Large intestine (tissue), 12 donors: ENCODE measurements at places on chromosomes 5 and 9. TPM values are rescaled to one million over a fixed set of nuclear protein-coding genes. Genes with fewer than 3 reads are reported as not detected.

DNA sequence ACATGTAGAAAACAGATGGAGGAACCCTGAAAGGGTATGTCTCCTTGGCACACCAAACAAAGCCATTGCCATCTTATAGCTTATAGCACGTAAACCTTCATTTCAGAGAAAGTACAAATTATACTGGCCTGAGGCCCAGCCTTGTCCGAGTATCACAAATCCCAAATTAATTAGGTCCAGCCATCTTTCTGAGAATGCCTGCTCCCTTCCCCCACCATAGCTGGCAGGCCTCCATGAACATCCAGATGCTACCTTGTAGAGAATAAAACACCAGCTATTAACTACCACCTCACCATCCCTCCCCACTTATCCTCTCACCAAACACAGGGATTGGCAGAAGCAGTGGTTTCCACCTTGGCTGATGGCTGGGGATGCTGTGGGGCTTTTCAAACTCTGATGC, 224.0 kb downstream of the SPOCK1 start:
- no peak overlapping the region for H3K27ac ChIP-seq
- DNase-seq: no peak
- H3K27me3 ChIP-seq: no peaks in the 10 kb centered on the region
- peaks cover 23% of the 10 kb centered on the region for H3K4me1 ChIP-seq
- H3K4me3 ChIP-seq: no peak overlapping the region

DNA sequence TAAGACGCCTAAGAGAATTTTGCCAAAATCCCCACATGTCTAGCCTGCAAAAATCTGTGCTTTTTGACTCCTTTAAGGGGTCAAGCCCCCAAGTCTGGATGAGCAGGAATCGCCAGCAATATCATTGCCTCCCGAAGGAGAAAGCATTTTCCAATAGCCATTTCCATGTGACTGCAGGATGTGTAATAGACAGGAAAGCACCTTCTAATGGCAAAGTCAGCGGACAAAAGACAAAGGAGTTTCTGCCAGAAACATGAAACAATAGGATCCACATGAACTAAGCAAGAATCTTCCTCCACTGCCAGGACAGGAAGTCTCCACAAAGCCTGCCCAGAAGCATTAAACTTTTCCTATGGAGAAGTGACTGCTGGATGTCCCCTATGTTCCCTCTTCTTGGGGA, 177.1 kb upstream of the PCSK5 start:
- no peaks in the 10 kb centered on the region for H3K27me3 ChIP-seq
- H3K4me3 ChIP-seq: no peak overlapping the region
- H3K4me1 ChIP-seq: no peaks in the 10 kb centered on the region
- no peak overlapping the region for H3K27ac ChIP-seq
- H3K36me3 ChIP-seq: no peaks in the 10 kb centered on the region

DNA sequence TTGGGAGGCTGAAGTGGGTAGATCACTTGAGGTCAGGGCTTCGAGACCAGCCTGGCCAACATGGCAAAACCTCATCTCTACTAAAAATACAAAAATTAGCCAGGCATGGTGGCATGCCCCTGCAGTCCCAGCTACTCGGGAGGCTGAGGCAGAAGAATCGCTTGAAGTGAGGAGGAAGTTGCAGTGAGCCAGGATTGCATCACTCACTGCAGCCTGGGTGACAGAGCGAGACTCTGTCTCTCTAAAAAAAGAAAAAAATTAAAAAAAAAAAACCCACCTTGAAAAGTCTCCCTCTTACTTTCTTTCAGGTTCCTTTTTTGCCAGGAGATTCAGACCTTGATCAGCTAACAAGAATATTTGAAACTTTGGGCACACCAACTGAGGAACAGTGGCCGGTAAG, 34.2 kb downstream of the CDK7 start:
- no peak overlapping the region for H3K27ac ChIP-seq
- H3K36me3 ChIP-seq: peaks cover 38% of the 10 kb centered on the region
- H3K27me3 ChIP-seq: no peaks in the 10 kb centered on the region
- H3K4me1 ChIP-seq: peaks cover 4% of the 10 kb centered on the region
- no peak overlapping the region for H3K4me3 ChIP-seq

GRCh38 chr9:81633952-81634854, 55.1 kb downstream of the TLE1 start:
- peak; percentile 94 for DNase-seq
- no peaks in the 10 kb centered on the region for H3K27me3 ChIP-seq
- peaks cover 23% of the 10 kb centered on the region for H3K4me1 ChIP-seq
- peaks cover 12% of the 10 kb centered on the region for H3K36me3 ChIP-seq

GRCh38 chr5:174555726-174556125, 168.7 kb upstream of the MSX2 start:
- no peaks in the 10 kb centered on the region for H3K4me1 ChIP-seq
- DNase-seq: no peak
- no peaks in the 10 kb centered on the region for H3K36me3 ChIP-seq

DNA sequence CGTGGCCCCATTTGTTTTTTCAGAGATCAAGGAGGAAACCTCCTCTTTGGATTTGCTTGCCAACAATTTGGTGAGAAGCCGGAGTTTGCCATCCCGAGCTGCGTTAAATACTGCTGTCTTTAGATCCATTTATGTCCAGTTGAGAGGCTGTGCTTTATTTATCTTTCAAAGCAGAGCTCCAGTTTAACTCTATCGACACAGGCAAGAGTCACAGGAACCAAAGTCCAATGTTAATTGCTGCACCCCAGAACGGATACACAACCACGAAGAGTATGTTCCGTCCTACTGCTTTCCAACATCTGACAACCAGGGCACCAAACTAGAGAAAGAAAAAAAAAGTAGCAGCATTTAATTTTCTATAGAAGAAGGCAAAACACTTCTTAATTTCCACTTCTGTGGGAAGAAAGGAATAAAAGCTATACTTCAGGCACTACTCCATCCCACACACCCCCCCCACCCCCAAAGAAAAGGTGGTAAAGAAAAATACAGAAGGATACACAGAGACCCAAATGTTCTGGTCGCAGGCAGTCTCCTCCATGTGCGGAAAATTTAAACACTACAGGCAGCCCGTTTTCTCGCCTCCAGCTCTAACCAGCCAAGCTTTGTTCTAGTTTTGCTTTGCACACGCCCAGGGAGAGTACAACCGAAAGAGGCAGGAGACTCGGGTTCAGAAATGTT, 1.1 kb downstream of the FEM1C start:
- H3K36me3 ChIP-seq: peaks cover 17% of the 10 kb centered on the region
- peak overlapping the region; percentile 89 for H3K4me3 ChIP-seq
- peak; percentile 88 for DNase-seq
- H3K27me3 ChIP-seq: no peaks in the 10 kb centered on the region
- H3K4me1 ChIP-seq: peaks cover 8% of the 10 kb centered on the region
- peak overlapping the region; percentile 99 for H3K27ac ChIP-seq

DNA sequence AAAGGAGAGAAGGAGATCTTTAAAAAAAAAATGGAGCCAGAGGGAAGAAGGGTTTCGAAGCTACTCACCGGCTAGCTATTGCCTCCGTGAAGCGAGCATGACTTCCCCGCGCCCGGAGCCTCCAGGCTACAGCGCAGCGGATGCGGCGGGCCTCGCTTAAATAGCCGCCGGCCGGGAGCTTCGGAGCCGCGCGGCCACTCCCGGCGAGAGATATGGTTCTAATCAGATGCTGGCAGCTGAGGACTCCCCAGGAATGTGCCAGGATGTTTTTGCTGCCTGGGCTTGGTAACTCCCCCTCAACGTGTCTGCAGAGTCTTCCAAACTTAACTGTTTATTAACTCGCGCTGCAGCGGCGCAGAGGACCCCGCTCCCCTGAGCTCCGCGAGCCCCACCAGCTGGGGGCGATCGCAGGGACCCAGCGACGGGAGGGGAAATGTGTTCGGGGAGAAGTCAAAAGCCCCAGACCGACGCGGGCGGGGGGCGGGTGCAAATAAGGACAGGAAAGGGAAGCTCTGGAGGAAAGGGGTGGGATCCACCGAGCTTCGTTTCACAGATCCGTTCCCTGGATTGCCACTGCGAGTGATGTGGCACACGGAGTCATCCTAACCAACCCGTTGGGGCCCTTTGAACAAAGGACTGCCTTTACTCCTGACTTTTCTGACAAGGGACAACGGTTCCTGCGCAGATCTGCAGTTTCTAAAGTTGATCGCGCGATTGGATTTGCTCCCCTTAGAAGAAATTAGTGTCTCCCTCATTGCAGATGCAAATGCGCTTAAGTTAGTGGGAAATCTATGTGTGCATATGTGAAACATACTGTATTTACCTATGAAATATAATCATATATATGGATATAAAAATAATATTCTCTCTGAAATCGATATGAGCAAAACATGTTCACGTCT, at the start of gene DAB2:
DAB2 (minus strand) TSS at position 245 of the 902 bp plus-strand sequence. CDS start 30,660 bp downstream, outside the sequence.
- peak within 1 kb of the TSS; percentile 61 for H3K4me3 ChIP-seq
- peaks cover 2% of the 10 kb centered on the region for H3K36me3 ChIP-seq
- peak within 1 kb of the TSS; percentile 92 for H3K27ac ChIP-seq
- H3K27me3 ChIP-seq: no peaks in the 10 kb centered on the region
- DNase-seq: peak; percentile 90

GRCh38 chr9:97038611-97039513, at the start of gene CTSV:
Gene CTSV, minus strand, starts transcription at chr9:97039142. Its CDS starts 1,099 bp downstream, at chr9:97038043.
- H3K27ac ChIP-seq: peak within 1 kb of the TSS; percentile 75
- DNase-seq: peak; percentile 96
- H3K36me3 ChIP-seq: no peaks in the 10 kb centered on the region
- H3K4me3 ChIP-seq: peak within 1 kb of the TSS; percentile 72

DNA sequence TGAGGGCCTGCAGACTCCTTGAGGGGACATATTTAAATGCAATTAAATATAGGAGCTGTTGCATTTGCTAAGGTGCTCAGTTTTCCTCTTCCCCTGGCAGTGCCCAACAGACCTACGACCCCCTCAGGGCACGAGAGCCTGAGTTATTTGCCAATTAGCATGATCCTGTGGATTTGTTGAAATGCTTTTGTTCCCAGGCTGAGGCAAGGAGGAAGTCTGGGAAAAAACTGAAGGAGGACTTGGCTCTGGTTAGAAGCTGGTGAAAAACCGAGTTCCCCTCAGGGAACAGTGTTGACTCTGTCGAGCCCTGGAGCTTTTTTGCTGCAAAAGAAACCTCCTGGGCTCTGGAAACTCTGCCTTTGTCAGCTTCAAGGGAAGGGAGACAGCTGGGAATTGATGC, 103.6 kb upstream of the SHB start:
- no peak overlapping the region for H3K27ac ChIP-seq
- no peaks in the 10 kb centered on the region for H3K36me3 ChIP-seq
- DNase-seq: no peak
- H3K4me1 ChIP-seq: no peaks in the 10 kb centered on the region

DNA sequence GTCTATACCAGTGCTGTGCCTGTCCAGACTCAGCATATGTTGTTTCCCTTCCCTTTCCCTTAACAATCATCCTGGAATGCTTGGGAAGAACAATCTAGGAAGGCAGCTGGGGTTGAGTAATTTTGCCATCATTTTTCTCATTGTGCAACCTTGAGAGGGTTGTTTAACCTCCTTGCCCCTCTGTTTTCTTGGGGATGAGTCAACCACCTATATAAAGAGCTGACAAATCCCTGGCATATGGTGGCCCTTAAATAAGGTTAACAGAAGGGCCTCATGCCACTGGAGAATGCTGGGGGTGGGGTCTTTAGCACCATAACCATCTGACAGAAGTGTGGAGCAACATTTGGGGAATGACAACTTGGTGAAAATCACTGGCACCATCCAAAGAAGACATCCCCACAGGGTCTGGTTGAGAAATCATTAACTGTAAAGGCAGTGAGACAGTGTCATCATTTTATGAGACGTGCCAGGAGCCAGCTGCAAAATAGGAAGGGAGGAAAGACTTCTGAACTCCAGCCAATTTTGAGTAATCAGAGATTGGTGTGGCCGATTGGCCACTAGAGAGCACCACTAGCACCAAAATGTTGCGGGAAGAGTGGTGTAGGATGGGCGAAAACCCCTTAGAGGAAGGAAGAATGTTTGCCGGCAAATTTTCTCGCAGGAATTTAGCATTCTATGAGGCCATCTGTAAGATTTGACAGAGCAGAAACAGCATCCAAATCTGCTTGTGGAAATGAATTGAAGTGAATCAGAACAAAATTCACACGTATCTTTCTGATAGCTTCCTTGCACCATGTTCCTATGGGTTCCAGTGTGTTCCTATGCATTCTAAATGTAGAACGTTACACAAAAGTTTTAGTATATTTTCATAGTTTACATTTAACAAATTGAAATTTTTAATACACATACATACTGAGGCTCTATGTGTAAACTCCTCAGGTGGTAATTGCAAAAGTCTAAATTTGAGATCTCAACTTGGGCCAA, 113.8 kb downstream of the MSX2 start:
- no peak for DNase-seq
- H3K27me3 ChIP-seq: peaks cover 3% of the 10 kb centered on the region
- H3K36me3 ChIP-seq: no peaks in the 10 kb centered on the region
- no peaks in the 10 kb centered on the region for H3K4me1 ChIP-seq
- no peak overlapping the region for H3K4me3 ChIP-seq
- no peak overlapping the region for H3K27ac ChIP-seq

DNA sequence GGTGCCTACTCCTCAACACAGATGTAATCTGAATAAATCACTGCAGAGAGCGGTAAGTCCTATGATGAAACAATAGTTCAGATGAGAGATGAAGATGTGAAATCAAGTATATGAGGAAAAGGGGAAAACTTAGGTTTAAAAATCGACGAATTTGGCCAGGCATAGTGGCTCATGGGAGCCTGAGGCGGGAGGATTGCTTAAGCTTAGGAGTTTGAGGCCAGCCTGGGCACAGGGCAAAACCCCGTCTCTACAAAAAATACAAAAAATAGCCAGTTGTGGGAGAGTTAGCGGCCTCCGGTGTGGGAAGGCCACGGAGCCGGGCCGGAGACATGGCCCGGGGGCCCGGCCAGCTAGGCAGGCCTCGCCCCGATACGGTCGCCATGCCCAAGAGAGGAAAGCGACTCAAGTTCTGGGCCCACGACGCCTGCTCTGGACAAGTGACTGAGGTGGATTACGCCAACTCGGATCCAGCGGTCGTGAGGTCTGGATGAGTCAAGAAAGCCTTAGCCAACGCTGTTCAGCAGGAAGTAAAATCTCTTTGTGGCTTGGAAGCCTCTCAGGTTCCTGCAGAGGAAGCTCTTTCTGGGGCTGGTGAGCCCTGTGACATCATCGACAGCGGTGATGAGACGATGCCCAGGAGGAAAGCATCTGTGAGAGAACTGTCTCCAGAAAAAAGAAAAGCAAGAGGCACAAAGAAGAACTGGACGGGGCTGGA, 62.8 kb upstream of the SUB1 start:
- H3K36me3 ChIP-seq: no peaks in the 10 kb centered on the region
- no peak overlapping the region for H3K4me3 ChIP-seq
- DNase-seq: no peak

- H3K4me1 ChIP-seq: no peaks in the 10 kb centered on the region
- peaks cover 23% of the 10 kb centered on the region for H3K27me3 ChIP-seq
- H3K36me3 ChIP-seq: no peaks in the 10 kb centered on the region
- H3K4me3 ChIP-seq: no peak overlapping the region
- no peak for DNase-seq
- no peak overlapping the region for H3K27ac ChIP-seq
These were observed 4.6 kb downstream of the NIPAL4 start for GRCh38 chr5:157464519-157465171.

- H3K36me3 ChIP-seq: no peaks in the 10 kb centered on the region
- no peak for DNase-seq
- no peaks in the 10 kb centered on the region for H3K27me3 ChIP-seq
- no peak overlapping the region for H3K4me3 ChIP-seq
- no peak overlapping the region for H3K27ac ChIP-seq
These were observed 125.3 kb downstream of the GABBR2 start for GRCh38 chr9:98583417-98583816.

GRCh38 chr5:135092476-135092875, 58.4 kb upstream of the PITX1 start:
- no peaks in the 10 kb centered on the region for H3K27me3 ChIP-seq
- H3K4me3 ChIP-seq: no peak overlapping the region
- no peak for DNase-seq
- H3K27ac ChIP-seq: no peak overlapping the region

UIMC1 gene
- 31.1 TPM for polyA plus RNA-seq

FRMPD1 gene
- polyA plus RNA-seq: 0.61 TPM

SLC25A2 gene
- polyA plus RNA-seq: 0.04 TPM

GMCL2 gene
- polyA plus RNA-seq: 0.01 TPM
